Stimulated activated CD4-positive, alpha-beta T cell treated with anti-CD3 and anti-CD28 coated beads, Interleukin-1b, Interleukin-23, amount 100 ng/mL, for 4 hours (primary cell): ENCODE measurements at places on chromosomes 12 and 14.

- no peak for DNase-seq
Observed at GRCh38 chr14:99990268-99991170, 74.7 kb upstream of the EVL start.

DNA sequence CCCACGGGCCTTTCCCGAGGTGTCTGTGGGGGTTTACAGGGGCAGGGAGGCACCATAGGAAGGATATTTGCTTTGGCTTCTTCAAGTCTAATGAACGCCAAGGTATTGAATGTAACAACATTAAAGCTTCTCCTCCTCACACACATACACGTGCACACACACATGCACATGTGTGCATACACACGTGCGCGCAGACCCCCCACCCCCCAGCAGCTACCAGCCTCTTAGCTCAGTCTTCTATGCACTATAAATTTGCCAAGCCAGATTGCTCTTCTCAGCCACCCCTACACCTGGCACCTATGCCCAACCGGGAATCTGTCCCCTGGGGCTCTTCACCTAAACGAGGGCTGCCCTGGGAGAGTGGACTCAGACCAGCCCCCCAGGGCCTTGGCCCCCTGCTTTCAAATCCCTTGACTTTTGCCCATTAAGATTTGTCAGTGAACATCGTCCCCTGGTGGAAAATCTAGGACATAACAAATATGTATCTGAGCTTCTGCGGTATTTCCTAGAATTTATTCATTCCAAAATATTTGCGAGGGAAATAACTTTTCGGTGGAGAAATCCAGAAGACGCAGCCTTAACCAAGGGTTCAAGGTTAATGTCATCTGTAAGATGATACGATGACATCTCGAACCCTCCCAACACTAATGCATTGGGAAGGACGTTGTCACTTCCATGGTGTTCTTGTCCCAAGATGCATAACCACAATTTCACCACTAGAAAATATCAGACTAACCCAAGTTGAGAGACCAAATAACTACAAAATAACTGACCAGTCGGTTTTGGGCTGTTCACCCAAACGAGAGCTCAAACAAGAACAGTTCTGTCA lies 330.4 kb downstream of the MED13L start:
- no peak for DNase-seq

DNA sequence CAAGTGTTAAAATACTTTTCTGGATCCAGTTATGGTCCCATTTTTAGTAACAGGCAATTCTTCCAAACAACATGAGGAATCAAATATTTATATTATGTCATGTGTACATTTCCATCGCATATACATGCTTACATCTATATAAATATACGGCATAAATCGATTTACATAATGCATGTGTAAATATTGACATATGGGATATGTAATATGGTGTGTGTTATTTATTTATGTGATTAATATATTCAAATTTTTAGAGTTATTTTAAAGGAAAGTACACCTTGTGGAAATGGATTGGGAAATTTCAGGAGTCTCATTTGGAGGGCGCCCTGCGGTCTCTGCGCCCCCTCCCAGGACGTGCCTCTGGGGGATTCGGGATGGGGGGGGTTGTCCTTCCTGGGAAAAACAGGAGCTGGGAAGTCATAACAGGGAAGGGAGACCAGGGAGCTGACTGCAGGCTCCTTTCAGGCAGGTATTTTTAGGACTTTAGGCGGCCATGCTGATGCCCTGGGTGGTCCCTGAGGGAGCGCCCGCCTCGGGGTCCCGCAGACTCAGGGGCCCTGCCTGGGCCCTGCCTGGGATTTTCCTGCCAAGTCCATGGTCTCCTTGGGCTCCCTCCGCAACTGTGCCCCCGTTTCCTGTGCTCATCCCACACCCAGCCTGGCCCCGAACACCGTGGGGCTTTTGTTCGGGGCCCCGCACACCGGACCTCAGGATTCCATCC lies 82.7 kb upstream of the SFSWAP start:
- no peak for DNase-seq

DNA sequence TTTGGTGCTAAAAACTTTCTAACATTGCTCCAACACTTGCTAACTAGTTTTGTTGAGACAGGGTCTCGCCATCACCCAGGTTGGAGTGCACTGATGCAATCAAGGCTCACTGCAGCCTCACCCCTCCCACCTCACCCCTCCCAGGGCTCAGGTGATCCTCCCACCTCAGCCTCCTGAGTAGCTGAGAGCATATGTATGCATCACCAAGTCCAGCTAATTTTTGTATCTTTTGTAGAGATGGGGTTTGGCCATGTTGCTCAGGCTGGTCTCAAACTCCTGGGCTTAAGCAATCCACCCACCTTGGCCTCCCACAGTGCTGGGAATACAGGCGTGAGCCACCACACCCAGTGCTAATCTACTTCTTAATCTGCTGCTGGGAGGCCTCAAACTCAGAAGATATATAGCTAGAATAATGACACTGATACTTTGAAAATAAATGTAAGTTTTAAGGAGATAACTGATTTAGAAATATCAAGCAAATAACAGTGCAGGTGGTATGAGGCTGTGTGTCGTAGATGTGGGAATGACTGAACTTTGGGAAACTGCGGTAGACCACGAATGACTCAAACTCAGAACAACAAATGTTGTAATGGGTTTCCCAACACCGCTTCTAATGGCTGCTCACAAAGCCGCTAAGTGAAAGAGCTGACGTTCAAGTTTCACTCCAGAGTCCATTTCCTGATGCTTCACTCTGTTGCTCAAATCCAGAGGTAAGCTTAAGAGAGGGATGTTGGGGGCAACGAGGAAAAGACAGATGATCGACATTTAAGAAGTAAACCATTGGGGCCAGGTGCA lies 10.0 kb downstream of the TMCC3 start:
- no peak for DNase-seq

DNA sequence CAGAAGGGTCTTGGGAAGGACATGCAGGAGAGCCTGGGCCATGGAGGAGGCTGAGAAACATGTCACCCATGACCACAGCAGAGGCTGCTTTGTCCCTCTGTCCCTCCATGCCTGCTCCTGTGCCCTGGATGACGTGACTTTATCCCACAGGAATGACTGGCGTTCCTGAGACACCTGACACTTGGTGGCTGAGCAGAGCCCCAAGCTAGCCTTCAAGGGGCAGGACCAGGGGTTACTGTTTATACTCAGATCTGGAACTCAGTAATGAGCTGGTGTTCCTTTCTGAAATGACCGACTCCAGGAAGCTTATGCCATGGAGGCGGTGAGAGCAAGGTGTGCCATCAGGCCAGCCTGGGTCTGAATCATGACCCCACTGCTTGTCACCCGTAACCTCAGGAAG lies 44.2 kb downstream of the ZFP36L1 start:
- DNase-seq, result no peak

- DNase-seq, result no peak
Observed at GRCh38 chr12:57518920-57519795, 1.2 kb downstream of the DDIT3 start.

DNA sequence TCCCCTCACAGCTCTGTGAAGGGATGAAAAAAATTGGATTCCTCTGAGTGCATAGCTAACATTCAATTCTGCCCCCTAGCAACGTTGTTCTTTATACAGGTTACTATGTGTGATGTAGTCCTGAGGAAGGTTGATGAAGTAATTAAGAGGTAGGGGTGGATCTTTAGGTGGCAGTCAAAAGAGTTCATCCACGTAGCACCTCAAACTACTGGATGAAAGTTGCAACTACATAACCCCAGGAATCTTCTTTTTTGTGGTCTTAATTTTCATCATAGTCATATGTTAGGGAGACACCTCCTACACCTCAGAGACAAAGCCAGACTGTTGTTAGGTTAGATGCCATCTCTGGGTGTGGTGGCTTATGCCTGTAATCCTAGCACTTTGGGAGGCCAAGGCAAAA lies 10.2 kb upstream of the NFE2 start:
- DNase-seq, result no peak

DNA sequence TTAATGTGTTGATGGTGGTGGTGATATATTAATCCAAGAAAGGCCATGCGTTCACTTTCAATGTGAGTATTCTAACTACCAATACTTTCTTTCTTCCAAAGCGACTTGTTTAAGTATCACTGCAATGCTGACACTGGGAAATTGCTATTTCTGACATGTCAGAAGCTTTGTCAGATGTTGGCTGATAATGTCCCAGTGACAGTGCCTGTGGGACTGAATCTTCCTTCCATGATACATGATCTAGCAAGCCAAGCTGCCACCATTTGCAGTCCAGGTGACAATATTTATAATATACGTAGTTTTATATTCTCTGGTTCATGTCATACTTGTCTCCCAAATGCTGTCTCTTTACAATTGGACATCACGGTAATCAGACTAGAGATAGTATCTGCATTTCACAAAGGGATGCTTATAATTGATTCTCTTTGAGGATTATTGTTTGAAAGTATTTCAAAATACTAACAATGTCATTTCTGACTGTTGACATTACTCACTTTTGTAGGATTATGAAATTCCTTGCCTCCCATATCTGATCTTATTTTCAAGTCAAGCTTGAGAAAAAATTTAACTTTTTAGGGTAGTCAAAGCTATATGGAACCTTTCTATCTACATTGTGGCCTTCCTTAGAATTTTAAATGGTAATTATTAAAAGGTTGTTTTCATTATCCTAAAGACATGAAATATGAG lies 57.3 kb downstream of the KNTC1 start:
- DNase-seq, result no peak

DNA sequence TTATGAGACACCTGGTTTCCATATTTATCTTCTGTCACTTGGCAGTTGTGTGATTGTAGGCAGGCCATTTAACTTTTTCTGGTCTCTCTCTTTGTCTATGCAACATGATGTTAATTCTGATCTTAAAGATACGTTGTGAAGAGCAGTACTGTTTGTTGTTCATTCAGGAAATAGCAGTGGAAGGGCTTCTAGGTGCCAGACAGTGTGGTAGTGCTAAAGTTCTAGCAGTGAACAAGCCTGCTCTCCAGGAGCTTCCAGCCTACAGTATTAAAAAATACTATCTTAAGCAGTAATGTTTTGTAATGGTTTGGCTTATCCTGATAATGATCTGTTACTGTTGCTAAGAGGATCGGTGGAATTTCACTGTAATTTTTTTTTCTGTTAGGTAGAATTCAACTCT lies 15.2 kb downstream of the NAA30 start:
- no peak for DNase-seq

DNA sequence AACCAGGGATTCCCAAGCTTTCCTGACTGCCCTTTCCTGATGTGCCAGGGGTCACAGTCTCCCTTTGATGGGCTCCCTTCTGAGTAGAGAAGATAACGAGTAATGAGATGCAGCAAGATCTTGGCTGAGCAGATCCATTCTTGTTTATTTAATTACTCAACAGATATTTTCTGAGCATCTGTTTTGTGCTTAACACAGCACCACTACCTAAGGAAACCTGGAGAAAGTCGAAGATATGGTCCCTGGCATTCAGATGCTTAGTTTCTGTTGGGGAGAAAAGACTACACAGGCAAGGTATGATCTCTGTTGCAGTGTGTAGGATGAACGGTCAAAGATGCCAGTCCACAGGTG lies 3.9 kb downstream of the AJUBA start:
- DNase-seq, result no peak

- no peak for DNase-seq
Observed at GRCh38 chr12:107379852-107380567, 286.7 kb upstream of the CRY1 start.

- no peak for DNase-seq
Observed at GRCh38 chr12:116302166-116303058, 24.9 kb upstream of the MED13L start.

GRCh38 chr14:94998685-94999084 lies 158.6 kb downstream of the DICER1 start:
- DNase-seq, result no peak

GRCh38 chr14:59117754-59118528 lies 70.5 kb upstream of the DAAM1 start:
- no peak for DNase-seq

DNA sequence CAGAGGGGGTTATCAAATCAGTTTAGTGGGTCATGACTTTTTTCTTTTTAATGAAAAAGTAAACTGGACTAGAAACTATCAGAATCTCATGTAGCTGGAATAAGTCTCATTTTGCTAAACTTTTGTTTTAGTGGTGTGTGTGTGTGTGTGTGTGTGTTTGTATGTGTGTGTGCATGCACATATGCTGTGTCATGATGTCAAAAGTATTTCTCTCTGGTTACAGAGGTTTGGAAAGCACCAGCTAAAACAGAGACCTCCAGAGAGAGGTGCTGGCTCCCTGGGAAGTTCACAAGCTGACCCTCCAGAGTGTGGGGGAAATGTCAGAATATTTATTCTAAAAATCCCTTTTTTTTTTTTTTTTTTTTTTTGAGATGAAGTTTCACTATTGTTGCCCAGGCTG lies 114.7 kb downstream of the LGMN start:
- no peak for DNase-seq

DNA sequence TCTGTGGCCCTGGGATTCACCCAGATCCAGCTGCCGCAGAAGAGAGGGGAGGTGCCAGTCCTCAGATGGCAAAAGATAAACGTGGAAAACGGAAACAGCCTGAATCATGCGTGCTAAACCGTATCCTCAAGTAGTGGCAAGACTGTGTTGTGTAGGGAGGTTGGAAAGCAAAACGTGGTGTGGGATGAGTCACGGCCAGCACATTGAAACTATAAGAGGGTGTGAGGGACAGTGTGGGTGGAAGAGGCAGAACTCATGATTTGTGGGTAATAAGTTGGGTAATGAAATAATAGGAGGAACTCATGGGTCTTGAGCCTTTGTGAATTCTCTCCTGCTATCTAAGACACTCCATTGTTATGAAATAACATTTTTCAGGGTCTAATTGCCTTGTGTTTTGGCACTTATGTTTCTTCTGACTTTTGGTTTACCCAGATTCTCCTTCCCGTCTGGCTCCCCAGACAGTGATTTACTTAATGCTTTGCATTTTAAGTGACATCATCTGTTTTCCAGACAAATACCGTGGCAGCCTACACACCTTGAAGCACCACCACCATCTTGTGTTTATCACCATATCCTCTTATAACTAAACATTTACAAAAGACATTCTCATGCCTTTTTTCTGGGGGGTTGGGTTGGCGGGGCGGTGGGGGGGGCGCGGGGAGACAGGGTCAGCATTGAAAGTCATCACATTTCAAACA lies 62.3 kb upstream of the PTCSC3 start:
- DNase-seq, result no peak

DNA sequence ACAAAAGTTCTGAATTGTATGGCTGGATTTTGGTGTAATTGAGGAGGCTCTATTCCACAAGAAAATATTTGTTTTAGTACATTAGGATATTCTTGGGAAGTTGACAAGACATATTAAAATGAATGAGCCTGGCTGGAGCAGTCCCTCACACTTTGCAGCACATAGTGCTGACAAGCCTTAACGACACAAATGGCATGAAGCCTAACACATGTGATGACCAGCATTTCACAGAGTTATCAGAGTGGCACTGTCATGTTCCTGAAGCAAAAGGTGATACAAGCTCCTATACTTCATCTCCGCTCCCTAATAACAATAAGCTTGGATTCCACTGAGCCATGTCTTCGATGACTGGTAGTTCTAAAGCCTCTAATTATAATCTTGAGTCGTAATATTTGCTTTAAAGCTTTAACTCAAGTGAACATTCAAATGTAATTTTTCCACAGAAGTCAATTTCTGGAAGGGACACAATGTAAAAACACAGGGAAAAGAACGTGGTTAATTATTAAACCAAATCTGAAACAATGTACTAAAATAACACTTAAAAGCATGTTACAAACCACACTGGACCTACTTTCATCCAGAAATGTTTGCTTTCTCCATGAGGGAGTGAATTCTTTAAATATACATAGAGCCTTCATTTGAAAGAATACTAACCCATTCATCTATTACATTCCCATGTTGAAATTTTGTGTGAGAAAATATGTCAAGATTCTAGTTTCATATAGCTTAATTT lies 49.6 kb downstream of the GRIP1 start:
- DNase-seq, result no peak
